Stimulated activated CD4-positive, alpha-beta T cell treated with anti-CD3 and anti-CD28 coated beads, Interleukin-1b, Interleukin-23, amount 100 ng/mL, for 48 hours (primary cell): ENCODE measurements at places on chromosomes 1 and 21.

DNA sequence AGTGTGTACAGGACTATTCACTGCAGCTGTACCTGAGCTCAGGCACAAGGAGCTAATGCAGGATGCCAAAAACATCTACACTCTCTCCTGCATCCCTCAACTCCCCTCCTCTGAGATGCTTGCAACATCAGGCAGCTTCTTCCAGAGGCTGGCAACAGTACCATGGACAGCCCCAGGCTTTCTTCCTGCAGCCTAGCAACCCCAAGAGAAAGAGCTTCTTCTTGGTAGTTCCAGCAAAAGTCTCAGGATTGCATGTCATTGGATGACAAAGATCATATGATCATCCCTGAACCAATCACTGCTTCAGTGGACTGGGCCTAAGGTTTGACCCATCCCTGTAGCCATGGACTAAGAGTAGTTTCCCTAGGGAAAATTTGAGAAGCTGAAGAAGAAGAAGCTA is 46.7 kb downstream of the CAMK2N1 start:
- DNase-seq: no peak

- no peak for DNase-seq
Measured at GRCh38 chr1:88777604-88778149, 93.6 kb downstream of the PKN2 start.

GRCh38 chr1:184982002-184982954 is 8.0 kb upstream of the NIBAN1 start:
- peak; percentile 74 for DNase-seq

DNA sequence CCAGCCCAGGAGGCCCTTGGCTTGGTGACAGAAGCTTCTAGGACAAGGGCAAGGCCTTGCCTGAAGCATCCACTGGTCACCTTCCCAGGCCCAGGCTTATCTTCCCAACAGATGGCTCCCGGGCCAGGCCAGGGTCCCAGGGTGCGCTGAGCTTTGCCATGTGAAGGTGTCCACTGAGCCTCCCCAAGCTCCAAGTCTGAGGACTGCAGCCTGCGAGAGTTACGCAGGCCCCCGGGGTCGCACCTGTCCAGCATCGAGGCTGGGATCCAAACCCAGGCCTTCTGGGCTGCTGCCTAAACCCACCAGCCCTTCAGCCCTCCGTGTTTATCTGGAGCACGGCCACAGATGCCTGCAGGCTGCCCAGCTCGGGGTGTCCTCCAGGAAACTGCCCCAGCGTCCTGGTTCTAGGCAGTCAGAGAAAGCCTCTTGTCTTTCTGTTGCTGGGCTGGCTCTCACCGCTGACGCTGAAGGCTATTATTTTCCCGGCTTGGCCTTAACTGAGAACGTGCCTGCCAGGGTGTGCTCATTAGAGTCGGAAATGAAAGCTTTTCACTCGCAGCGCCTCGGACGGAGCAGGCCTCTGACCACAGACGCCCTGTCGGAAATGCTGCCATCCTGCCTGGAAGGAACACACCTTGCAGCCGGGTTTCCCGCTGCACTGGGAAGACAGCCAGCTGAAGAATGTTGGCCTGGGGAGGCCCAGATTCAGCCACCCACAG is 71.4 kb downstream of the MEGF6 start:
- no peak for DNase-seq

GRCh38 chr21:32134441-32135130 is 144.3 kb downstream of the MIS18A start:
- DNase-seq: no peak

DNA sequence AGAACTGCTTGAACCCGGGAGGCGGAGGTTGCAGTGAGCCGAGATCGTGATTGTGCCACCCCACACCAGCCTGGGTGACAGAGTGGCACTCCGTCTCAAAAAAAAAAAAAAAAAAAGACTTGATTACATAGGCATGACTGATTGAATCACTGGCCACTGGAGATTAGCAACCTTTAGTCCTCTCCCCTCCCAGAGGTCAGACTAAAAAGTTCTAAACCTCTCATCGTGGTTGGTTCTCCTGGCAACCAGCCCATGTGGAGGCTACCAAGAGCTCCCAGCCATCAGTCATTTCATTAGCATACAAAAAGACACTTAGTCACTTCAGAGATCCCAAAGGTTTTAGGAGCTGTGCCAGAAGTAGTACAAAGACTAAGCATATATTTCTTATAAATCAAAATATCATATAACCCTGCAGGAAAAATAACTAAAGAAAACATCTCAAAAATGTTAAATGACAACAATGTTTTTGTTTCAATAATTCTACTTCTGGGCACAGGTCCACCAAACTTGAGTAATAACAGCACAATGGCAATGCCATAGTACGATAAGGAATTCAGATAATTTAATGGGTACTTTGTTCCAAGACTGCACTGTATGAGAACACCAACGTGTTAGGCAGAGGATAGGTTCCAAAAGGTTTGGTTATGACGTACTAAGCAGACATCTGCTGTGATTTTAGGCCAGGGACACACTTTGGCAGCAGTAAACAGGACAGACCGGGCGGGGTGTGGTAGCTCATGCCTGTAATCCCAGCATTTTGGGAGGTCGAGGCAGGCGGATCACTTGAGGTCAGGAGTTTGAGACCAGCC is 18.1 kb downstream of the USP48 start:
- peak; percentile 31 for DNase-seq

DNA sequence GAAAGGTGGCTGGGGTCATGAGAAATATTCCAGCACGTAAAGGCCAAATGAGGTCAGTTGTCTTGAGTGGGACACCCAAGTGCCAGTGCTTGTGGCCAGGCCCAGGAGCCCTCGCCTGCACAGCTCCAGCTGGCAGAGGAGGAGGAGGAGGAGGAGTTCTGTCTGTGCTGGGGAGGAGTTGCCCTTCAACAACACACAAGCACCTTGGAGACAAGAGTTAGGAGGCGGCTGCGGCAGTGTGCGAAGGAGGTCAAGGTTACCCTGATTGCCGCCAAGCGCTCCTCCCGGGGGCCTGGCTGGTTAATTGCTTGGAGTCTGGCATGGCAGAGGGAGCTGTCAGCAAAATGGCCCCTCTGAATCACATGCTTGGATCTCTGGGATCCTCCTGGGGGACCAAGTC is 45.1 kb downstream of the GRIK3 start:
- DNase-seq: no peak

DNA sequence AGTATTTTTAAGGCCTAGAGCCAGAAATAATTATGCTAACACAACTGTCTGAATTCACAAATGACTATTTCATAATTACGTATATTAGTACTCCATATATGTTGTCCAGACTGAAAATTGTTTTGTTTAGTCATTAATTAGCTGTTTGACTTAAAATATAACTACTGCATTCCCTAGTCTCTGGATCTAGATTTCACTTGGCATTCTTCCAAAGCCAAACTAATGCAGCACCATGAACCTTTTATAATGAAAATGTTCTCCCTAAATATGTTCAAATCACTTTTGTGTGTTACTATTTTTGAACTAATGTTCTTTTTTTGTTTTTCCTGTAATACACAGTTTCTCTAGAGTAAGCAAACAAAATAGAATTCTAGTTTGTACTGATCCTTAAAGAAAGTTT is 46.1 kb downstream of the CAMTA1 start:
- no peak for DNase-seq

- no peak for DNase-seq
Measured at GRCh38 chr1:194223596-194223995, 1037.2 kb upstream of the B3GALT2 start.

- no peak for DNase-seq
Measured at GRCh38 chr1:198714271-198714670, 75.4 kb downstream of the PTPRC start.

DNA sequence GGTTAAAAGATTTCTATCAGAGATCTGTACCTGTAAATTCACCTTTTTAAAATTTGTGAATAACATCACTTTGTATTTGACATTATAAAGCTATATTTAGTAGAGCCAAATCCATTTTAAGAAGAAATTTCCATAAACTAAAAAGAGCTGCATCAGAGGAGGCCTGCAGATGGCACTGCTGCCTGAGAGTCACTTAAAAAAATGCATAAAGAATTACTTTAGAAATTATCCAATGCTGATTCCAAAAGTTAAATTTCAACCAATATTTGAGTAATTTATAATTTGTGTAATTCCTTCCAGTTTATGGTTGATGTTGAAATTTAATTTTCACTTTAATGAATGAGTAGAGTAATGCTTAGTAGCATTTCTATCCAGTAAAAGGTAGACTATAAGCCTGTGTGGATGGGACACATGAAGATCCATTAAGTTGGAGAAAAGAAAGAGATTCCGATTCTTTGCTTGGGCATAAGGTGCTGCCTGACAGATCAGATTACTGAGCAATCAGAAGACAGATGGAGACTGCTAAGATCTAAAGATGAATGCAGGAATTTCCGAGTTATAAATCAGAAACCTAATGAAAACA is 20.7 kb upstream of the RPE65 start:
- no peak for DNase-seq

DNA sequence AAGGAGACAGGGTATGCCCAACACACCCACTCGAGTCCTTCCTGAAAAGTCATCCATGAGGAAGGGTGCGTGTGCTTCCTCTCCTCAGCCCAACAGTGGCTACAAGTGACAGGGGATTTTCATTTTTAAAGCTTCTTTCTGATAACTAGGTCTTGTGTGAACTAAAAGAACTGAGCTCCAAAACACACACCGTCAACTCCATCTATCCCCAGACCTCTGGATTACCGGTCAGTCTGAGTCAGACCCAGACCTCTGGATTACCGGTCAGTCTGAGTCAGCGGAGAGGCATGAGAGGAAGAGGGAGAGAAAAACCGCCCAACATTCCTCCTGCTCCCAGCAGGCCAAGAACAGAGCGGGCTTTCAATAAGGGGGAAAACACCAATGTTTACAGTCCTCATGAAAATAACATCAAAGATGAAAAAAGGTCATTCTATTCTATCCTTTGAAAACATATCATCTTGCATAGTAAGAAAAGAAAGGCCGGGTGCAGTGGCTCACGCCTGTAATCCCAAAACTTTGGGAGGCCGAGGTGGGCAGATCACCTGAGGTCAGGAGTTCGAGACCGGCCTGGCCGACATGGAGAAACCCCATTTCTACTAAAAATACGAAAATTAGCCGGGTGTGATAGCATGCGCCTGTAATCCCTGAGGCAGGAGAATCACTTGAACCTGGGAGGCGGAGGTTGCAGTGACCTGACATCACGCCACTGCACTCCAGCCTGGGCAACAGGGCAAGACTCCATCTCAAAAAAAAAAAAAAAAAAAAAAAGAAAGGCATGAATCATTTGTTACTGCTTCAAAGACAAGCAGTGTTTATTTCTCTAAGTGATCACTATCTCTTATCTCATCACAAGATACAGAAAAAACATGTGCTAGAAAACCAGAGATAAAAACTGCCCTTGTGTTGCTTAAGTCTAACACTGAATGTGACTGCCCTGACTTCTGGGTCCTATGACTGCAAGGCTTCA is 3.4 kb downstream of the PTTG1IP start:
- DNase-seq: no peak

DNA sequence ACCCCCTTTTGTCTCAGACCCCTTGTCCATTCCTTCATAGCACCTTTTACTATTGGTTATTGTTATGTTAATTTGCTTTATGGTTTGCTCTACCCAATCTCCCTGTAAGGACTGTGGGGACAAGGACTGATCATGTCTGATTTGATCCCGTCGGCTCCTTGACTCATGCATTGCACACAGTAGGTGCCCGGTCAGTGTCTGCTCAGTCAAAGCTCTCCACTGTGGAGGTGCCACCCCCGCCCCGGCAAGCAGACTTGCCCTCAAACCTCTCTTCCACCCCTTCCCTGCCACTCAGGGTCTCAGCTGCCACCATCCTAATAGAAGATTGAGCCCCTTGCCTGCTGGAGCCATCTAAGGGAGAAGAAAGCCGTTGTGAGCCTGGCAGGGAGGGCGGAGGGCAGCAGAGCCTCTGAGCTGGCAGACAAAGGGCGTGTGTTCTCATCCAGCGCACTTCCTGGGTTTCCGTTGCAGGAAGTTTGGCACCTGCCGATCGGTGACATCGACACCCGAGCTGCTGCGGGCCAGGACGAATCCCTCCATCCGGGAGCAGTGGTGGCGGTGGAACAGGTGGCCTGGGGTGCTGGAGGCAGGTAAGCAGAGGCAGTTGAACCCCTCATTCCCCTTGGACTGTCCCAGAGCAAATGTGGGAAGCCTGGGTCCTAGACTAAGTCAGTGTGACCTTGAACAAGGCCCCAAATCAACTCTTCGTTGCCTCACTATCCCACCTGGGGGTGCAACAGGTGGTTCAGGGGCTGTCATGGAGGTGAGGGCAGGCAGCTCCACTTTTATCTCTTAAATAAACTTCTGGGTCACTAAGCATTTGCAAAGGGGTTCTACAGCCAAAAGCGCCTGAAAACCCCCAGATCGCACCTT is 2.2 kb upstream of the FBLIM1 start:
- DNase-seq: no peak

- peak; percentile 28 for DNase-seq
Measured at GRCh38 chr21:33256019-33256418, 10.1 kb upstream of the IL10RB start.

DNA sequence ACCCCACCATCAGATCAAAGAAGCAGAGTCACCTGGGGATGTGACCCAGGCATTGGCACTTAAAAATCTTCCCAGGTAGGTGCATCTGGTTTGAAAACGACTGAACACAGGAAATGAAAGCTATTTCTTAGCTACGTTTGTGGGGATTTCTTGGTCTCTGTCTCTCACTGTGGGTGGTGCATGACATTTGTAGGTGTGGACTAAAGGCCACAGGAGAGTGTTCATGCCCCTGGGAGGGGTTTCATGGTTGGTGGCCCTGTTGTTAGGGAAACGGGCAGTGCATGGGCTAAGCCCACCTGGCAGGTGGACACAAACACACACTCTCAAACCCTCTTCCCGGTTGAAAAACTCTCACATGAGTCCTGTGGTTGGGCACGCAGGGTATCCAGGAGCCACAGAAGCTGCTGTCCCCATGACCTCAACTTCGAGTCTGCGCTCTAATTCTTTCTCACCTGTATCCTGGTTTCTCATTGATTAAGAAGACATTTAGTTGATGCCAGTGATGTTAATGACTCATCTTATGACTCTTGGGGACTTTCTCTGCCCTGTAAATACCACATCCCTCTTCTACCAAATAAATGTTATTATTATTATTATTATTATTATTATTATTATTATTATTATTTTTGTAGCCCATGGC is 119.4 kb downstream of the MRPS6 start:
- no peak for DNase-seq

- DNase-seq: no peak
Measured at GRCh38 chr21:45248301-45248892, 39.3 kb downstream of the POFUT2 start.

GRCh38 chr1:208115924-208116640 is 128.1 kb downstream of the PLXNA2 start:
- no peak for DNase-seq

- DNase-seq: no peak
Measured at GRCh38 chr1:235878082-235878811, 11.5 kb upstream of the LYST start.

- peak; percentile 3 for DNase-seq
Measured at GRCh38 chr21:15063814-15064575, 805 bp downstream of the NRIP1 start.

- DNase-seq: no peak
Measured at GRCh38 chr21:21664871-21665270, 666.7 kb downstream of the NCAM2 start.
